Dorsolateral prefrontal cortex (tissue), 122 donors: ENCODE measurements at places on chromosomes 6 and 20.

GRCh38 chr6:25483943-25484342, 168.1 kb upstream of the SCGN start:
- no peak for DNase-seq

DNA sequence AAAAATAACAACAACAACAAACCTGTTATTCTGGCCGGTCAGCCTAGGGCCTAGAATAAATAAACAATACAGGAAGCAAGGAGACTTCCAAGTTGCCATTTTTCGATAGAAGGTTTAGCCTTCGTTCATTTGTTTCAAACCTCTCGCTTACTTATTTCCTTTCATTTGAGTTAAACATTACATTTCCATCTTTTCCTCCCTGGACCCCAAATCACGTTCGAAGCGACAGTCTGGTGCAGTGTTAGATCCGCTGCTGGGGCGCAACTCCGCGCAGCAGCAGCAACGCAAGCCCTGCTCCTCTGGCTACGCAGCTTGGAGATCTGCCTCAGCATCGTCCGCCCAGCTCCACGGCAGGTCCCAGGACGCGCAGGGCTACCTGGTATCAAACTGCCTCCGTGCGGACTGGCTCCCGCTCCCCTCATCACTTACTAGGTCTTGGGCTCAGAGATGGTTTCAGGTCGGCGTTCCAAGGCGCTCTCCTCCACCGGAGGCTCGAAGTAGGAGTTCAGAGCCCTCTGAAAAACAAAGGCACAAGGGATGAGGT, 530 bp downstream of the TDP2 start:
- DNase-seq = no peak

DNA sequence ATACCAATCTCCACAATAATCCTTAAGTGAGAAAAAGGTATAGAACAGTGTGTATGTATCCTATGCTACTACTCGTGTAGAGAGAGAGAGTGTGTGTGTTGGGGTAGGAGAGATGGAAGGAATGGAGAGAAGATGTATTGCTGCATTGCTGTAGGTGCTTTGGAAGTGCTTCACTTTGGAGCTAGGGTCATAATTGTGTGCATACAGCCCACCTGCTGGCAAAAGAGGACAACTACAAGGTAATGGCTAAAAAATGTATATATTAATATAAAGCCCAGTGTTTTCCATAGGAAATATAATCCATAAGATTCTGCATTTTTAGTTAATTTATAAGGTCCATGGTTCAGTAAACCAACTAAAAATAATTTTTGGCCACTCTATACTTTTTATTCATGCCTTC, 36.1 kb downstream of the SERAC1 start:
- no peak for DNase-seq

DNA sequence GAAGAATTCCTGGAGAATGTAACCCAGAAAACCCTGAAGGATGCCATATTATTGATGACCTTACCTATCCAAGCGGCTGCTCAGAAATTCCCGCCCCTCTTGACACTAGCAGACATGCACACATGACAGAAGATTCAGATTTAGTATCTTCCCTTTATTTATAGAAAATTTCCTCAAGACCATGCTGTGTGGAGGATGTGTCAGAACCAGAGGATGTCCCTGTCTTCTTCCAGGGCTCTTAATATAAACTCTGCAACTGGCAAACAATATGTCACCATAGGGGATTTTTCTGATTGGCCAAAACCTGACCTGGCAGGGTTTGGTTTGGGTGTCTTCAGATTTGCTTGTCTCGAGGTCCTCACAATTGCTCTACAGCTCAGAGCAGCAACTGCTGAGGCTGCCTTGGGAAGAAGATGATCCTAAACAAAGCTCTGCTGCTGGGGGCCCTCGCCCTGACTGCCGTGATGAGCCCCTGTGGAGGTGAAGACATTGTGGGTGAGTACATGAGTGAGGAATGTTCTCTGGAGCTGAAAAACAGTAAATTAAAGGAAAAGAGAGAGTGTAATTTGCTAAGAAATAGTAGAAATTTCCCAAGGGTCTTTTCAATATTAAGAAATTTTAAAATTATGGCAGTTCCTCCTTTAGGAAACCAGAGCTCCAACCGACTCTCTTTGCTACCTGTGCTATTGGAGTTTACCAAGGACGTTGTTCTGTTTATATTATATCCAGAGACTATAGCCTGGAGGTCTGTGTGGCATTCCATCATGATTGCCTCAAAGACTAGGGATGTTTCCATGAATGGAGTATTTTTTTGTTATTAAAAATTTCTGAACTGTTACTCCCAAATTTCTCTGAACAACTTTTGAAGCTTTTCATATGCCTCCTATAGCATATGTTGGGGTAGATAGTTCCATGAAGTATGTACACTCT, at the start of gene HLA-DQA2:
Gene HLA-DQA2, plus strand, starts transcription at position 361 of the 930 bp plus-strand sequence. Its CDS starts 53 bp downstream, at position 414.
- DNase-seq = no peak

DNA sequence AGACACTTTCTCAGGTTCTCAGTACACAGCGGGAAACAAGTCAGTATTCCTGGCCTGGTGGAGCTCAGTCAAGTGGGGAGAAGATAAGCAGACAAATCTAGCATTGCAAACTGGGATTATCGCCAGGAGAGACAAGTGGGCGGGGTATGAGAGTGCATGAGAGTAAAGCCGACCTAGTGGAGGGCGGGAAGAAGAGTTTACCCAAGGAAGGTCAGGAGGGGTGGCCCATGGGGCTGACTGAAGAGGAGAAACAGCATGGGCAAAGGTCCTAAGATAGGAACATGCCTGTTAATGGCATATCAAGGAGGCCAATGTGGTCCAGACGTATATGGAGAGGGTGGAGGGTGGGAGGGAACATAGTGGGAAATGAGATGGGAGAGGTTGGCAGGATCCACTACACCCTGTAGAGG, 12.4 kb upstream of the CSNK2A1 start:
- no peak for DNase-seq

GRCh38 chr20:21395051-21395665, 2.2 kb downstream of the NKX2-4 start:
- DNase-seq = no peak

DNA sequence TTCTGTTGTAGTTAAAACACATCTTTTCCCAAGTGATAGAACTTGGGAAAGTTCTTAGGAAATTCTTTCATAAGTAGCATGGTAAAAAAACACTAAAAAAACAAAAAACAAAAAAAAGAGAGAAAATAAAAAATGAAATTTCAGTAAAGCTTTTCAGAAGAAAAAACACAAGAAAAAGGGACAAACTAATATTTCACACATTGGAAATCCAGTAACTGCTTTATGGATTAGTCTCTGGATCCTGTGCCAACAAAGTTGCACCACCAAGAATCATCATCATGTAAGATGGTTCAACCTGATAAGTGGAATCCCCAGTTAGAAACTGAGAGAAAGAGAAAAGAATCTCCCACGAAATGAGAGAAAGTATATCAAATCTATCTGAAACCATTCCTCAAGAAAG, 144.2 kb downstream of the GMDS start:
- DNase-seq = no peak

GRCh38 chr6:25548451-25548850, 103.6 kb upstream of the SCGN start:
- no peak for DNase-seq

GRCh38 chr6:137545073-137545472, 50.9 kb upstream of the OLIG3 start:
- DNase-seq = no peak

DNA sequence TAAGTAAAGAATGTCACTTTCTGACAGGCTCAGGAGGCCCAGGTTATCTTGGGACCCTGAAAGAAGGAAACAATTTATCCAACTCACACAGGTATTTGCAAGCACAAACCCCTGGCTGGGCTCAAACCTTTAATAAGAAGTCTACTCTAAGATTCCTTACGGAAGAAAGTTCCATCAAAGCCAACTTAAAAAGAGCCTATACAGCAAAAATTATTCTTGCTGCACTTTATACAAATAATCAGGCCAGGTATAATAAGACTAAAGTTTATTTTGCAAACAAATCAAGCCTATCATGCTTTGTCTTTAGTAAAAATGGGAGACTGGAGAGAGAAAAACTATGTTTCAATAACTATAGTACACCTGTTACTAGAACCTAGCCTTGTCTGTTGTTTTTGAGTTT, 102.1 kb downstream of the DTNBP1 start:
- no peak for DNase-seq
